ENCODE measurements at places on chromosomes 7 and 10.

GRCh38 chr7:1986366-1987083 is 246.2 kb downstream of the MAD1L1 start:
- no peak for DNase-seq

DNA sequence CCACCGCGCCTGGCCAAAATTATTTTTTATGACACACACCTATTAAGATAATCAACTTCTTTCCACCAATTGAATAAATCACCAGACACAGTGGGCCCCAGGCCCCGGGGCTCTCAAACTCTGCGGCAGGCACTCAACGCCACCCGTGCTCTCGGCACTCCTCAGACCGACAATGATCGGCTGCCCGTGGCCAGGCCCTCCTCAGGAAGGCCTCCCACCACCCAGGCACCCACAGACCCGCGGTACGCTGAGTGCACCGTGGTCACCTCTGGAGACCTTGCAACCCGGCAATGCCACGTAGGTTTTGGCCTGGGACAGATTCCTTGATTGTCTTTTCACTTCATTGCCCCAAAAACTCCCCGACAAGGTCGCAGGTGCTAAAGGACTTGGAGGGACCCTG is 6.9 kb downstream of the RADIL start:
- DNase-seq: no peak

- DNase-seq: no peak
Observed at GRCh38 chr7:122140918-122141317, 3.1 kb downstream of the AASS start.

DNA sequence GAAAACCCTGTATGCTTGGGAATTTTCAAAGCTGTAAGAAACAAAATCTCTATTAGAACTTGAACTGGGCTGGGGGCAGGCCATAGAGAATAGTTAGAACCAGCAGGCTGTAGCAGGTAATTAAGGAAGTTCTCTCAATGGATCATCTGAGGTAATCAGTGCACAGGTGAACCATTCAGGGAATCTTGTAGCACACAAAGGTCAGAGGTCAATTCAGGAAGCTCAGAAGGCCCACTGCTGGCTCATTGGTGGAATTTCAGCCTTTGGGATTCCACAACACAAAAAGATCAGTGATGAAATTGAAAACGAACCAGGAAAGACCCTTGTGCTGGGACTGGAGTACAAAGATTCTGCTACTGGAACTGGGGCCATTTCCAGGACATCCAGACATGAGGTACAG is 82.0 kb downstream of the TMEM168 start:
- DNase-seq: no peak

- no peak for DNase-seq
Observed at GRCh38 chr10:101292194-101293006, 61.6 kb upstream of the BTRC start.

DNA sequence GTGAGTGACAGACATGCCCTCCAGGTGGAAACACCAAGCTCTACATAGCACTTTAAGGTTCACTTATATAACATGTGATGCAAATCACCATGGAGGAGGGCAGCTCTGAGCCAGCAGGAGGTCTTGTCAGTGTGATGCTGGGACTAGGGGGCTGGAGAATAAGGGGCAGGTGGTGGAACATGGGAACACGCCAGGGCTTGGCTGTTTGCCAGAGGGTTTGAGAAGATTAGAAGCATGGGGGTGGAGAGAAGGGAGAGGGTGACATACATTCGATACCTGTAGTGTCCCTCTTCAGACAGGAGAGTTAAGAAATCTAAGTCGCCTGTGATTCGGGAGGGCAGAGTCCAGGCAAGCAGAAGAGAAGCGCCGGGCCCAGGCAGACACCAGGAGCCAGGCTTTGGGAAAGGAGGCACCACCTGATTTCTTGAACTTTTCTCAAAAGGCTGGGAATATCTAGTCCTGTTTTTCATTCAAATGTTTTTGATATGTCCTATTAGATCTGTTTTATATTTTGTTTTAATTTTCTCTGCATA is 16.9 kb upstream of the LAMB4 start:
- no peak for DNase-seq

DNA sequence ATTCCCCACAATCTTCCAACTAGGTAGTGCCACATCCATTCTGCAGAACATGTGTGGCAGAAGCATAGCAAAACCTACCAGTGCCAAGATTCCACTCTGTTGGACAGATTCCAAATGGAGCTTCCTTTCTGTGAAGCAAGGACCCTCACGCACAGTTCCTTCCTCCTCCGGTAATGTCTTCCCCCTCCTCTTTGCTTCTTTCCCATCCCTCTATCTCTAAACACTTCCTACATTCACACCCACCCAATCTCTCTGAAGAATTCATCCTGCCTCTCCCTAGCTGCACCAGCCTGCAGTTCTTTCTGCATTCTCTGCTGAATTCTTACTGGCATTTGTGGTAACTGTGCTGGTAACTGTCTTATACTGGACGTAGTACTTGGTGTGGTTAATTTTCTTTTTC is 124.9 kb downstream of the RNLS start:
- DNase-seq: no peak

- DNase-seq: no peak
Observed at GRCh38 chr7:42468471-42468870, 231.5 kb upstream of the GLI3 start.

DNA sequence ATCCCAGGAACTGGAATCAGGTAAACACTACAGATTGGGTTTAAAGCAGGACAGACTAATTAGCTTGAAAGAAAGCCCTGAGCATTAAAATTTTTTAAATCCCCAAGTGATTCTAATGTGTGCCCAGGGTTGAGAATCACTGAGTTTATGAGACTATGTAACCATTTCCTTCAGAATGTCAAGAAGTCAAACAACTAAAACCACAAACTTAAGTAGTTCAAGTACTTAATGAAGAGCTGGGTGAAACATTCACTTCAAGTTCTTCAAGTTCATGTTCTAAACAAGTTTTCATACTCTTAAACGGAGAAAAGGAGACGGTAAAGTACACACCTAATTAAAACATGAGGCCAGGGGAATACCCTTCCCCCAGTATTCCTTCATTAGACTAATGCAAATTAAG is 28.2 kb upstream of the TLL2 start:
- DNase-seq: no peak

DNA sequence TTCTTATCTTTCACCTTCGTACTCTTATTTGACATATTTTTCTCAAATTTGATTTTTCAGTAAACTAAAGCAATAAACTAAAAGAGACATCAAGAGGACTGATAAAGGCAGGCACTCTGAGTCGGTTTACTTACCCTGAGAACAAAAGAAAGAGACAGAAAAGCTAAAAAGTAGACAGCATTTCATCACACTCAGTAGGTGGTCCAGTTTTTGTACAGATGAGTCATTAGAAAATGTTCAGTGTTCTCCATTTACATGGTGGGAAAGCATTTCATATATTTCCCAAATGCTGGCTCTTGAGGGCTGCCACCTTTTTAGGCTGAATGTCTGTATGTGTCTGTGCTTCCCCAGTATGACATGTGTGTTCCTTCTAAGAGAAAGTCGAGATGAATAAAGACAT is 52.7 kb downstream of the NHLRC2 start:
- DNase-seq: no peak

DNA sequence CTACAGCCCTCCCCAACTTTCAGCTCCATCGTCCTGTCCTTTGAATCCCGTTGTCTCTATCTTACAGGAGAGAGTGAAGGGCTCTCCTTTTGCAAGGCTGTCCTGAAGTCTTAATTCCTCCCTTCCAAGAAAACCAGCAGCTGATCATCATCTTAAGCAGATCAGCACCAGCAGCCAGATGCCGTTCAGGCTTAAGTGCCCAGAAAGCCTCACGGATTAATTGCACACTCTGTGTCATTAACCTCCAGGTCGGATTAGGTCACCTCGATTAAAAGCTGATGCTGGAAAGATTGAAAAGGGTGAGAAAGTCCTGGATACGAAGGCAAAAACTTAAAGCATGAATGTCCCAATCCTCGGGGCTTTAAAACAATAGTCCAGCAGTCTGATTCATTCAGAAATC is 24.8 kb upstream of the ADARB2 start:
- DNase-seq: no peak

All from activated CD8-positive, alpha-beta memory T cell treated with anti-CD3 and anti-CD28 coated beads for 1 hour (primary cell).